ENCODE measurements at places on chromosomes 13 and 19. TPM values are rescaled to one million over a fixed set of nuclear protein-coding genes. Genes with fewer than 3 reads are reported as not detected.
A peak's percentile ranks its signal among the peaks of the same experiment; 100 is the strongest.

IFNL3 gene
- polyA plus RNA-seq, result not detected

SPACA4 gene
- not detected for polyA plus RNA-seq

EEF1AKMT1 gene
- polyA plus RNA-seq, result 8.1 TPM

PPM1N gene
- polyA plus RNA-seq, result 4.0 TPM

PLA2G4C gene
- polyA plus RNA-seq, result not detected

DNA sequence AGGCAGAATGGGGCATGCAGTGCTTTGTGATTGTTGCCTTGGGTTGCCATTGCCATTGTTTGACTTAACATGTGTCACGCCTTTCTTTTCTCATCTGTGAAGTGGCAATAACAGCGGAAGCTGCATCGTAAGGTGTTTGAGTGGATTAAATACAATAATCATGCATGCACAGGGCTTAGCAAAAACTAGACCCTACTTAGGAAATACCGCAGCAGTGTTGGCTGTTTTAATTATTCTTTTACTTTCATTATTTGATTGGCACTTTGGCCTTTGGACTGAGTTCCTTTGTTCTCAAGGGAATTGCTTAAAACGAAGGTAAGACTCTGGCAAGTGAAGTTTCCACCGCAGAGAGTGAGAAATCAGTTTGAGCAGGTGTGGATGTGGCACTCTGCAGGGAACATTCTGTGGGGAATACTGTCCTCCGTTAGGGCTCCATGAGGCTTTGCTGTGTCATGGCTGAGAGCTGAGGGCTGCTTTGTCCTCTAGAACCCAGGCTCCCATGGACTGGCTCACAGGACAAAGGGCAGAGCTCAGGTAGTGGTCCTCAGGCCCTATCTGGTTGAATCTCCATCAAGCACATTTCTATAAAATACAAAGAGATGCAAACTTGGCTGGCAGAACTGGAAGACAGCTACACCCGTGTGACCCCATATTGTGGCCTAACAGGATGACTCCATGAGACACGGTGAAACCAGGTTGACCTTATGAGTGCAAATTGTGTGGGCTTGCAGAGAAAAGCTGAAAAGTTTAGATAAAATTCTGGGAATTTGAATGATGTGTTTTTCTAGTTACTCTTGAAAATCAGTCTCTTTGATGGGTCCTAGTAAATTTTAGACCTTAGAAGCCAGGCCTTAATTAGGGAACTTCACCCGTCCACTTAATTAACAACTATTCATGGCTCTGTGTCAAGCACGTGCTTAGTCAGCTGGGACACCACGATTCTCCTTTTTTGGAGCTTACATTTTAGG is 407.2 kb downstream of the KCNRG start:
- H3K27me3 ChIP-seq, result peaks cover 2% of the 10 kb centered on the region
- H3K36me3 ChIP-seq, result no peaks in the 10 kb centered on the region
- peak overlapping the region; percentile 26 for H3K4me3 ChIP-seq
- peak; percentile 23 for DNase-seq
- peaks cover 25% of the 10 kb centered on the region for H3K4me1 ChIP-seq

DNA sequence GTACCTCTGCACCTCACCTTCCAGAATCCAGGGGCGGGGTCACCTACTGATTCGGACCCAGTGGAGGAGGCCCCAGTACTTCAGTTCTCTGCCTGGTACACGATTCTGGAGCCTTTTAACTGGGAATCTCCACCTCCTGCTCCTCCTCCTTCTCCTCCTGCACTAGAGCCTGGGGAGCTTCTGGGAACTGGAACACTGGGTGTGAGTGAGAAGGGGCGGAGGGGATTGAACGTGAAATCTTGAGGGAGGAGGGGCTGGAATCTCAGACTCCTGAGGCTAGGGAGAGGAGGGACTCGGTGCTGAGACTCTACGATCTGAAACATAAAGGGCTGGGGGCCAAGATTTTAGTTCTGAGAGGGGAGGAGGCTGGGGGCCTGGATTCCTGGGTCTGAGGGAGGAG is at the start of gene KLK8:
Gene KLK8, minus strand, starts transcription at position 90 of the 400 bp plus-strand sequence. CDS start 437 bp downstream, outside the sequence.
- H3K27ac ChIP-seq, result no peak within 1 kb of the TSS
- DNase-seq, result no peak
- peaks cover 18% of the 10 kb centered on the region for H3K27me3 ChIP-seq

DNA sequence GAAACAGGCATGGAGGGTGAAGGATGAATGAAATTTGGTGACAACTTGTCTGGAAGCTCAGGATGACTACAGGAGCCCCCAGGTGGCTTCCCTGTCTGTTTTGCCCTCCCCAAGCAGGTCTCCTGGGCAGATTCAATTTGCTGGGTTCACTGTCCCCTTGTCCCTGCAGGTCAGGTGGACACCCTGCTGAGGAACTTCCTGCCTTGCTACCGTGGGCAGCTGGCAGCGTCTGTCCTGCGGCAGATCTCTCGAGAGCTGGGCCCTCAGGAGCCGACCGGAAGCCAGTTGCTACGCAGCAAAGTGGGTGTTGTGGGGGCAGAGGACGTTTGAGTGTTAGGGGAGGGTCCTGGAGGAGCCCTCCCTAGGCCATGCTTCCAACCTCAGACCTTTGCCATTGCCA is 19.1 kb downstream of the PGLS start:
- no peak overlapping the region for H3K4me3 ChIP-seq
- no peak for DNase-seq
- H3K27me3 ChIP-seq, result peaks cover 3% of the 10 kb centered on the region
- H3K36me3 ChIP-seq, result no peaks in the 10 kb centered on the region

DNA sequence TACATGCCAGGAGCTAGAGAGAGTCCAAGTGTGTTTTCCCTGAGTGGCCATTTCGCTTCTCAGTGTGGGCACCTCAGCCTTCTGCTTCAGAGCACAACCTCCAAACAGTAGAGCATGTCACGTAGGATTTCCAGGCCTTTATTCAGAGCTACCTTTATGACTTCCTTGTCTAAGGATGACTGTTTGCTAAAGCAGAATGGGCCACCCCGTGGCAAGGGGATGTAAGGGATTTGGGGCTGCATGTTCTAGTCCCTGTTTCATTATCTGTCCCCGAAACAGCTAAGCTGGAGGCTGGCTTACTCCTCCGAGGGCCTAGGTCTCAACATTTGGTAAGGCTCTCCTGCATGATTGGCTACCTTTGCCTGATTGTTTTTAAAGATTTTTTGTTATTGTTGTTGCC is 6.0 kb downstream of the RNASEH2B start:
- peaks cover 2% of the 10 kb centered on the region for H3K27me3 ChIP-seq
- peak overlapping the region; percentile 81 for H3K27ac ChIP-seq
- peaks cover 84% of the 10 kb centered on the region for H3K4me1 ChIP-seq
- H3K4me3 ChIP-seq, result no peak overlapping the region
- H3K36me3 ChIP-seq, result no peaks in the 10 kb centered on the region

- no peak overlapping the region for H3K4me3 ChIP-seq
- H3K27ac ChIP-seq, result no peak overlapping the region
- H3K36me3 ChIP-seq, result no peaks in the 10 kb centered on the region
- DNase-seq, result no peak
- H3K4me1 ChIP-seq, result no peaks in the 10 kb centered on the region
These were observed 168.5 kb upstream of the OBI1 start for GRCh38 chr13:78827471-78827870.

DNA sequence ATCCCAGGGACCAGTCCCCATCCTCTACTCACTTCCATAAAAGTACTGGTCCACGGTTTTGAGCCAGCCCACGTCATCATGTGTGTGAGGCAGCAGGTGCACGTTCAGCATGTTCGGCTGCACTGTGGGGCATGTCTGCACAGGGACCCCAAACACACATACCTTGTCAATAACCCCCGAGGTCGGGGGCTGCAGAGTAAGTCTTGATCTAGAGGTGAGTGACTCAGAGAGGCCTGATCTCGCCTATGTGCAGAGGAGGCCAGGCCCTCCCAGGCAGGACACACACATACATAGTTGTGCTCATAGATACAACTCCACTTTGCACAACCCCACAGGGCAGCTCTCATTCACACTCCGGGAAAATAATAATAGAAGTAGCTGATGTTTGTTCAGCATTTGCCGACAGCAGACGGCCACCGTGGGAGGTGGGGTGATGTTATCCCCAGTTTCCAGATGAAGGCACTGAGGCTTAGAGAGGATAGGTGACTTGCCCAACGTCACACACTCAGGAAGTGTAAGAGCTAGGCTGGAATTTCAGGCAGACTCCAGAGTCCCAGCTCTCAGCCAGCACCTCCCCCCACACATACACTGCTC is 774 bp downstream of the MAN2B1 start:
- peak overlapping the region; percentile 94 for H3K4me3 ChIP-seq
- H3K27ac ChIP-seq, result peak overlapping the region; percentile 95
- peaks cover 5% of the 10 kb centered on the region for H3K36me3 ChIP-seq
- peaks cover 54% of the 10 kb centered on the region for H3K4me1 ChIP-seq
- H3K27me3 ChIP-seq, result peaks cover 8% of the 10 kb centered on the region

GRCh38 chr19:55390461-55390880 is 4.7 kb downstream of the RPL28 start:
- peaks cover 55% of the 10 kb centered on the region for H3K4me1 ChIP-seq
- H3K27ac ChIP-seq, result peak overlapping the region; percentile 12
- H3K36me3 ChIP-seq, result no peaks in the 10 kb centered on the region
- DNase-seq, result no peak
- no peak overlapping the region for H3K4me3 ChIP-seq

All from immature natural killer cell (primary cell).